ENCODE measurements at places on chromosomes 5 and 9.

DNA sequence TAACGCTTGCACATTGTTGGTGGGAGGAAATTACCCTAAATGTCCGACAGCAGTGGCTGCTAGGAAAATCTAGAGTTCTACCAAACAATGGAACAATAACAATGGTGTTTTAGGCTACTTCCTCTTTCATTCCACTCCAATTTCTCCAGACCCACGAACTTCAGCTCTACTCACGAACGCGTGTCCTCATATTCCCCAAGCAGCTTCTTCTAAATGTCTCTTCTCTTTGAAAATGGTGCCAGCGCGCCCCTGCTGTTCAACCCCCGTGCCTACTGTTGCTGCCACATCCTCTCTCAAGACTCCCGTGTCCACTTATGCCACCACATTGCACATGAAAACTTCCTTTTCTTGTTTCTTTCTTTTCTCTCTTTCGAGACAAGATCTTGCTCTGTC, 25.6 kb downstream of the OR2V2 start:
- DNase-seq = no peak

- no peak for DNase-seq
These were observed 37.8 kb upstream of the SUSD1 start for GRCh38 chr9:112212926-112213325.

DNA sequence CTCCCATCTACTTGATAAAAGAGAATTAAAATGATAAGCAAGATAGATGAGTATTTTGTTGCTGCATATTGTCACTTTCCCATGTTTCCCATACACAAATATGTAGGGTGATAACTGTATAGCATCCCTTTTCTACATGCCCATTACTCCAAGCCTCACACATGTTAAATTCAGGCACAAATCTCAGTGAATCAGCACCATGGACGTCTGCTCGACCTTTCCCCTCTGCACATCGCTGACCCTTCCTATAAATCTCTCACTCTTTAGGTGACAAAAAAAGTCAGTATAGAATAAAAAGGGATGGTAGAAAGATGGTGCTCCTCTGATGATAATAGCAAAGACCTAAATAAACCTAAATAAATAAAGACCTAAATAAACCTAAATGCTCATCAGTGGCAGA, 1097.7 kb upstream of the C9orf72 start:
- DNase-seq = no peak

GRCh38 chr9:79551586-79551985, 20.2 kb upstream of the TLE4 start:
- no peak for DNase-seq

DNA sequence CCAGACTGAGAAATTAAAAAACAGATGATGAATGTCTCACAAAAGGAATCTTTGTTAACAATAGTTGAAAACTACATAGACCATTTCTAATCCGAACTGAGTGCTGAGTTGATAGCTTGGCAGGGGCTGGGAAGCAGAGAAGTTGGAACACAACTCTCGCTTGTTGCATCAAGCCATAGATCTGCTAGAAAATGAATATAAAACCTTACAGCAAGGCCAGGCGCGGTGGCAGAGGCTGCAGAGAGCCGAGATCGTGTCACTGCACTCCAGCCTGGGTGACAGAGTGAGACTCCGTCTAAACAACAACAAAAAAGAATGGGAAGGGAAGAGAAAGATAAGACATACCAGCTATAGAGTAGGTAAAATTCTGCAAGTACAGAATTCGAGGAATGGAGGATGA, 28.0 kb upstream of the SPZ1 start:
- DNase-seq = no peak

Data from AG04450 (cell line).